Activated CD4-positive, alpha-beta T cell treated with anti-CD3 and anti-CD28 coated beads for 1 hour (primary cell): ENCODE measurements at places on chromosomes 16 and 17.

GRCh38 chr16:87845213-87845612, 24.1 kb downstream of the SLC7A5 start:
- DNase-seq, result no peak

- no peak for DNase-seq
Measured at GRCh38 chr16:16143038-16143763, 80.1 kb downstream of the ABCC6 start.

DNA sequence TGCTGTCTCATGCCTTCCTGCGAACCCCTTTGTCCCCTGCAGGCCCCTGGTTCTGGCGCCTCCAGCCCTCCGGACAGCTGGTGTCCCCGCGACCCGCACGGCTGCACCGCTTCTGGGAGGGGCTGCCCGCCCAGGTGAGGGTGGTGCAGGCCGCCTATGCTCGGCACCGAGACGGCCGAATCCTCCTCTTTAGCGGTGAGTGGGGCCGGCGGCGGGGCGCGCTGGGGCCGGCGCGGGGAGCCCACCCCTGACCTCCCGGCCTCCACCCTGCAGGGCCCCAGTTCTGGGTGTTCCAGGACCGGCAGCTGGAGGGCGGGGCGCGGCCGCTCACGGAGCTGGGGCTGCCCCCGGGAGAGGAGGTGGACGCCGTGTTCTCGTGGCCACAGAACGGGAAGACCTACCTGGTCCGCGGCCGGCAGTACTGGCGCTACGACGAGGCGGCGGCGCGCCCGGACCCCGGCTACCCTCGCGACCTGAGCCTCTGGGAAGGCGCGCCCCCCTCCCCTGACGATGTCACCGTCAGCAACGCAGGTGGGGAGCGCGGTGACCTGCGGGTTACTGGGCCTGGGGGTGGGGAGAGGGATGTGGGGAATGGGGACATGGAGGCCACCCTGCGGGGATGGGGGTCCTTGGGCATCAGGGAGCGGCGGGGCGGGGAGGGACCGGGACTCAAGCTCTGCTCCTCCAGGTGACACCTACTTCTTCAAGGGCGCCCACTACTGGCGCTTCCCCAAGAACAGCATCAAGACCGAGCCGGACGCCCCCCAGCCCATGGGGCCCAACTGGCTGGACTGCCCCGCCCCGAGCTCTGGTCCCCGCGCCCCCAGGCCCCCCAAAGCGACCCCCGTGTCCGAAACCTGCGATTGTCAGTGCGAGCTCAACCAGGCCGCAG, 7.1 kb upstream of the IL32 start:
- no peak for DNase-seq

- DNase-seq, result no peak
Measured at GRCh38 chr17:77304051-77304745, 163.4 kb downstream of the SEC14L1 start.

- no peak for DNase-seq
Measured at GRCh38 chr16:1601031-1601430, 10.8 kb downstream of the IFT140 start.

DNA sequence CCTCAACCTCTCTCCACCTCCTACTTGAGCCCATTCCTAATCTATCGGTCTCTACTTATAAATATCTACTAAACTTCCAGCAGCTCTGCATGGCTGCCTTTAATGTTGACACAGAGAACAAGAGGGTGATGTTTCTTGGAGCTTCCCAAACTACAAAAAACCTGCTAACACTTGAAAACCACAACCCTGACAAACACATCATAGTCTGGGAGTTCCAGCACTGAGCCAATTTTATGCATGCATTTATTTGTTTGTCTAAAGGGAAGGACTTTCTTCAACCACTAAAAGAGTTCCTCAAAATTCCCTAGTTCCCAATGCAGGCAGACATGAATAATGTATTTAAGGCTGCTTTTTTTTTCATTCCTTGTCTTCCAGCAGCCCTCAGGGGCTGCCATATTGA, 331.8 kb upstream of the XYLT1 start:
- DNase-seq, result no peak
